ENCODE measurements at places on chromosomes 12 and 14. TPM values are rescaled to one million over a fixed set of nuclear protein-coding genes. Genes with fewer than 3 reads are reported as not detected.

Gene FLVCR2
- 5.0 TPM for total RNA-seq

- DNase-seq, result no peak
Measured at GRCh38 chr14:85728476-85729065, 198.6 kb downstream of the FLRT2 start.

GRCh38 chr12:132329036-132329719 is at the start of gene GALNT9:
TSS of gene GALNT9 (minus strand) at chr12:132329589. CDS start at chr12:132329203, 386 bp downstream.
- peak; percentile 44 for DNase-seq

GRCh38 chr14:33081259-33081658 is 142.6 kb downstream of the NPAS3 start:
- no peak for DNase-seq
